ENCODE measurements at places on chromosomes 2 and 18.
A peak's percentile ranks its signal among the peaks of the same experiment; 100 is the strongest.

DNA sequence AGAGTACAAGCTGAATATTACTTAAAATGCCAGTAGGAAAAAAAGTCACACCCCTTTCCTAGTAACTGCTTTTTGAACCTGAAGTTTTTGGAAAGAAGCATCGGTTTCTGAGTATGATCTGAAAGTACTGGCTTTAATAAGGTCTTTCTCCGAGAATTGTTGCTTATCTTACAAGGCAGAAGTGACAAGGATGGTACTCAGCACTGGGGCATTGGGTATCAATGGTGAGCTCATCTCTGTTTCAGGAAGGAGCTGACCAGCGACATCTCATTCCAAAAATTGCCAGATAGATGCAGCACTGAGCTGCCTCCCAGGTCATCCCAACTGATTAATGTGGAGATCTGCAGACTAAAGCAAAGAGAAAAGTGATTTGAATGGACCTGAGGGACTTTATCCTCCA is 85.4 kb downstream of the FMNL2 start:
- DNase-seq, result no peak

- no peak for DNase-seq
These were observed 11.1 kb downstream of the NR4A2 start for GRCh38 chr2:156321243-156321904.

- no peak for DNase-seq
These were observed 75.7 kb downstream of the DOCK10 start for GRCh38 chr2:224966613-224967012.

DNA sequence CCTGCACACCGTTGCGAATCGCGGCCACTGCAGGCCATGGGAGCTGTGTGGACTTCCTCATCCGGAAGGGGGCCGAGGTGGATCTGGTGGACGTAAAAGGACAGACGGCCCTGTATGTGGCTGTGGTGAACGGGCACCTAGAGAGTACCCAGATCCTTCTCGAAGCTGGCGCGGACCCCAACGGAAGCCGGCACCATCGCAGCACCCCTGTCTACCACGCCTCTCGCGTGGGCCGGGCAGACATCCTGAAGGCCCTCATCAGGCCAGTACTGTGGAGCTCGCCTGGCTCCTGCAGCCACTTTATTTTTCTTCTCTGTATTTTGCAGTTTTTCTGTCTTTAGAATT is 9.0 kb downstream of the ASB1 start:
- DNase-seq, result no peak

- DNase-seq, result no peak
These were observed 769 bp downstream of the ATF2 start for GRCh38 chr2:175167076-175167791.

DNA sequence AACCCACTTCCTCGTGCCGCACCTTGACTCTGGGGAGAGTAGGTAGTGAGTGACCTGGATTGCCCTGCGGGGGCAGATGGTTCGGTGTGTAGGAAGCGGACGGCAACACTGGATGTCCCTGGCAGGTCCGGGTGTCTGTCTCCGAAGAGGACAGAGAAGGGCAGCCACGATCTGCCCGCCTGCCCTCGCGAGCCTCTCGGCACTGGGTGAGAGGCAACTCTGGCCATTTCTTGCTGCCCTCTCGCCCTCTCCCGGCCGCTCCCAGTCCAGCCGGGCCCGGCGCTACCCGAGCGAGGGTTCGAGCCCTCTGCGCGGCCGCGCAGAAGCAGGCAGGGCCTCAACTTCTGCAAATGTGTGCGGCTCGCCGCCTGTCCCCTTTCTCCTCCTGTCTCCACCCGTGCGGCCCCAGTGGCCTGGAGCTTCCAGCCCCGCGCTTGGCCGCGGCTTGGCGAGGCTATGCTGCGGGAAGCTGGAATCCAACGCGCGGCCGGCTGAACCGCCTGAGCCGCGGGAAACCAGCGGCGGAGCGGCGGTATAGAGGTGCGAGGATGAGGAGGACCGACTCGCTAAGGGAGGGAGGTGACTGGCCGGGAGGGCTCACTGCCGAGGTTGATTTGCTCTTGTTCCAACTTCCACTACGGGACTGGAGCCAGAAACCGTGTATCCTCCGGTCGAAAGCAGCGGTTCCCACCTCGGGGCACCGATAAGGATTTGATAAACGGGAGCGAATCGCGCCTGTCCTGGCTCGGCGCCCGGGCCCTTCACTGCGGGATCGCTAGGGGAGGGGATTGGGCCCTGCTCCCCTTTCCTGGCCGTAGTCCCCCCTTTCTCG is 1.5 kb downstream of the EPAS1 start:
- peak; percentile 21 for DNase-seq

DNA sequence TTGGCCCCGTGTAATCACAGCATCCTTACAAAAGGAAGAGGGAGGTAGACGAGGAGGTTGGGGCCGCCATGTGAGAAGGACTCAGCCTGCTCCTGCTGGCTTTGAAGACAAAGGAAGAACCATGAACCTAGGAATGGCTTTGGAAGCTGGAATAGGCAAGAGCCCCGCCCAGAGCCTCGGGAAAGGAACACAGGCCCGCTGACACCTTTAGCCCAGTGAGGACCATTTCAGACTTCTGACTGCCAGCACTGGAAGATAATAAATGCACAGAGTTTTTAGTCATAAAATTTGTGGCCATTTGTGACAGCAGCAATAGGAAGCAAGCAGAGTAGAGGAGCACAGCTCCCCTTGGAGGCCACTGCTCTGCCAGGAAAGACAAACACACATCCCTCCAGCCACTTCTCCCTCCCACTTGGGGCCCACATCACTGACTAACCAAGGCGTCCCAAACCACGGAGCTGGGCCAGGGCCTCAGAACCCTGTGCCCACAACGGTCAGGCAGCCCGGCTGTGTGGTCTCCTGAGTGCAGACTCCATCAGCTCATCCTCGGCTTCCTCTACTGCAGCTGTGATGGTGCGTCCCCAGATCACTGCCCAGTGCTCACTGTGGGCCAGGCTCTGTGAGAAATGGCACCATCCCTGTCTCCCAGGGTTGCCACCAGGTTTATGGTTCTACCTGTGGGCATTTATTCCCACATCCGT is 39.7 kb downstream of the TFCP2L1 start:
- no peak for DNase-seq

DNA sequence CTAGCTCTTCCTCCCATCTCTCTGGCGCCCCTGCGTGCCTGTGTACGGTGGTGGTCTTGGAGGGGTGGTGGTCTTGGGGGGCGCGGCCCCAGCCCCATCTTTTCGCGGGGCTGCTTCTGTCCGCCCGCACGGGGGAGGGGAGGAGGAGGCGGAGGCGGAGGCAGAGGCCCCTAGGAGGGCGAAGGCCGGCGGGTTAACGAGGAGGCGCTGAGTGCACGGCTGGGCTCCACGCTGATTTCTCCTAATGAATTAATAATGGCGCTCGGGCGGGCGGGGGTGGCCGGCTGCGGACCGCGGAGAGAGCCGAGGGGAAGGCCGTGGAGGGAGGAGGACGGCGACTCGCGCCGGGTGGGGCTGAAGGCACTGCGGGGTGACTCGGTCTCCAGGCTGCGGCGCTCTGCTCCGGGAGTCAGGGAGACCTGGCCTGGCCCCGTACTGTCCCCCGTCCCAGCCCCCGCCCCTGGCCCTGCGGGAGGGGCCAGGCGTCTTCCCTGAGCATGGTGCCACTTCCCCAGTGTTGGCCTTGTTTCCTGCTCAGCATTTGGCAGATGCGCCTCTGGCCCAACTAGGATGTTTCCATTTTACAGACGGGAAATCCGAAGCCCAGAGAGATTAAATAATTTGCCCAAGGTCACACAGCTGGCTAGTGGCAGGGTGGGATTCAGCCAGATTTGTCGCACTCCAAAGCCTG is 6.0 kb downstream of the GAREM2 start:
- no peak for DNase-seq

DNA sequence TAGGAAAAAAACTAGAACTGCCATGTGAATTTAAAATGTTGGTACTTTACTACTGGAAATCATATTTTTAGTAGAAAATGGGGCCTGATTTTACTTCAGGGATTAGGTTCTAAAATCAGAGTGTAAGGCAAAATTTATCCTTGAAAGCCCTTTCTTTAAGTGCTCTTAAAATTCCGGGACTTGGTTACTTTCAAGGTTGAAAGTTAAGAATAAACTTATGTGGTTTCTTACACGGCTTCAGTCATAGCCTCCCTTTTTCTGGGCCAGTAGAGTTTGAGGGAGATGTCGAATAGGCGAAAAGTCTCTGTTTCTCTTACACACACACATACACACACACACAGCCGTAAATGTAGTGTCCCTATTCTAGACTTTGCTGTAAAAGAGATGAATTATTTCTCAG is 13.1 kb downstream of the KCNE4 start:
- DNase-seq, result no peak

DNA sequence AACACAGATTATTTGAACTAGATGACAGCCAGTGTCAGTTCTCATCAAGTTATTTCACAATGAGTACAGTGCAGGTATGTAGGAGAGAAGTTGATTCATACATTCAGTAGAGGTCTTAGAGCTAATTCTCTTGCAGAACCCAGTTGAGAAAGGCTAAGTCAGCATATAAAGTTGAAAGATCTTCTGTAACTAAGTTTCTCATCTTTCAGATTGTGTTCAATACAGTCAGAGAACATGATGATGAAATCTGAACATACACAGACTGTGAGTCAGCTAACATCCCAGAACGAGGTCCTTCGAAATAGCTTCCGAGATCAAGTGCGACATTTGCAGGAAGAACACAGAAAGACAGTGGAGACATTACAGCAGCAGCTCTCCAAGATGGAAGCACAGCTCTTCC is 41.9 kb upstream of the LIMS1 start:
- DNase-seq, result no peak

DNA sequence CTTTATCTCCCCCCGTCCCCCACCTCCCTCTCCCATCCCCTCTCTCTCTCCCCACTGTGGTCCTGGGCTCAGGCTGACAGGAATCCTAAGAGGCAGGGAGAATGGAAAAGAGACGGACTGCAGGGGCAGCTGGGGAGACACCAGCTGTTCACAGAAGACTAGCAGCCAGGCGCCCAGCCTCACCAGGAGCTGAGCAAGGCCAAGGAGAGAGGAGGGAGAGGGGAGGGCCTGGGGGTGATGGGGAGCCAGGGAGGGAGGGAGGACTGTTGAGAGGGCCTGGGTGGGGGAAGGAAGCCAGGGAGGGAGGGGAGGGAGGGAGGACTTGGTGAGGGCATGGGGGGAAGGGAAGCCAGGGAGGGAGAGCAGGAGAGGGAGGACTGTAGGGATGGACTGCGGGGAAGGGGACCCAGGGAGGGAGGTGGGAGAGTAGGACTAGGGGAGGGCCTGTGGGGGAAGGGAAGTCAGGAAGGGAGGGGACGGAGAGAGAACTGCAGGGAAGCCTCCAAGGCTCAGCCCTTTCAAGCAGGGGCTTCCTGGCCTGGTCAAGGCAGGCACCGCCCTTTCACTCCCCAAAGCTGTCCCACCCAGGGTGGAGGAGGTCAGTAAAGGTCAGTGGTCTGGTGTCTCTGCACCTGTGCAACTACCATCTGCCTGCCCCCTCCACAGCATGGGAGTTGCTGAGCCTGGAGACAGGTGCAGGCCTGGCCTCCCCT is 517.7 kb upstream of the MYT1L start:
- DNase-seq, result no peak

DNA sequence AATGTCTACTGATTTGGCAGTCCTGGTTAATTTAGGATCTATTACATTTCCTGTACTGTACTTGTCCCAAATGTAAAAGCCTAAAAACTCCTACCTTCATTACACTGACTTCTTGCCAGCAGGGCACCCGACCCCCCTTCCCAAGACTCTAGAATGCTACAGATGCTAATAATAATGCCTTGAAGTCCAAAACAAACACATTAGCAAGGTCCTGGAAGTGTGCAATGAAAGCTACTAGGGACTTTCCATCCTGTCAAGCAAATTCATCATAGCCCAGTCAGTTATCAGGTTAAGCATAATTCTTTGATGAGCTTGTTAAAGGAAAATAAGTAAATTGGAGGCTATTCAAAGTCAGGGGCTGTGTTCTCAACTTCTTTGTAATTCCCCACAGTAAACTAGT is 115.3 kb upstream of the RBBP8 start:
- DNase-seq, result no peak

- no peak for DNase-seq
These were observed 107.7 kb downstream of the ICA1L start for GRCh38 chr2:202763916-202764315.

DNA sequence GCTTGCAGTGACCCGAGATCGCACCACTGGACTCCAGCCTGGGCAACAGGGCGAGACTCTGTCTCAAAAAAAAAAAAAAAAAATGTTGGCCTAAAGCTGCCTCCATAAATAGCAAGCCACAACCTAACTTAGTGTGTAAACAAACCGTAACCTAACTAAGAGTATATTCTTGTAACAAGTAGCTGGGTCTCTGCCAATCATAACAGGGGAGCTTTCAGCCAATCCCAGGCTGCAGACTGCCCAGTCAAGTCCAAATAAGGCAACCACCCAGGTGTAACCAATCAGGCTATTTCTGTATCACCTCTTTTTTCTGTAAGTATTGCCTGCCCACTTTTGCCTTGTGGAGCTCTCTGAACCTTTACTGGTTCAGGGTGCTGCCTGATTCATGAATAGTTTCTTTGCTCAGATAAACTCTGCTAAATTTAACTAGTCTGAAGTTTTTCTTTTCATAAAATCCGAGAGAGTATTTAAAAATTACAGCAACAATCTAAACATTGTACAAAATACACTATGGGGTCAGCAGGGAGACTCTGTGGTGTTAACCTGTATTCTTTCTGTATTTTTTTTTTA is 4.5 kb downstream of the PSTPIP2 start:
- no peak for DNase-seq

DNA sequence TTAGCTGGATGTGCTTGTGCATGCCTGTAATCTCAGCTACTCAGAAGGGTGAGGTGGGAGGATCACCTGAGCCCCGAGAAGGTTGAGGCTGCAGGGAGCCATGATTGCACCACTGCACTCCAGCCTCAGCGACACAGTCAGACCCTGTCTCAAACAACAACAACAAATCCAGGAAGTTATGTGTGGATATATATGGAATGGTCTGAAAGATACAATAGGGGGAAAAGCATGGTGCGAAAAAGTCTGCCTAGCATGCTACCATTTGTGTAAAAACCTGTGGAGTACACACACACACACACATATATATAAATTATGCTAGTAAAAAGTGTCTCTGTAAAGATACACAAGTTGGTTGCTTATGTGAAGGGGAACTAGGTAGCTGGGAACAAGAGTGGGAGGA is 6.9 kb upstream of the HOXD1 start:
- no peak for DNase-seq

DNA sequence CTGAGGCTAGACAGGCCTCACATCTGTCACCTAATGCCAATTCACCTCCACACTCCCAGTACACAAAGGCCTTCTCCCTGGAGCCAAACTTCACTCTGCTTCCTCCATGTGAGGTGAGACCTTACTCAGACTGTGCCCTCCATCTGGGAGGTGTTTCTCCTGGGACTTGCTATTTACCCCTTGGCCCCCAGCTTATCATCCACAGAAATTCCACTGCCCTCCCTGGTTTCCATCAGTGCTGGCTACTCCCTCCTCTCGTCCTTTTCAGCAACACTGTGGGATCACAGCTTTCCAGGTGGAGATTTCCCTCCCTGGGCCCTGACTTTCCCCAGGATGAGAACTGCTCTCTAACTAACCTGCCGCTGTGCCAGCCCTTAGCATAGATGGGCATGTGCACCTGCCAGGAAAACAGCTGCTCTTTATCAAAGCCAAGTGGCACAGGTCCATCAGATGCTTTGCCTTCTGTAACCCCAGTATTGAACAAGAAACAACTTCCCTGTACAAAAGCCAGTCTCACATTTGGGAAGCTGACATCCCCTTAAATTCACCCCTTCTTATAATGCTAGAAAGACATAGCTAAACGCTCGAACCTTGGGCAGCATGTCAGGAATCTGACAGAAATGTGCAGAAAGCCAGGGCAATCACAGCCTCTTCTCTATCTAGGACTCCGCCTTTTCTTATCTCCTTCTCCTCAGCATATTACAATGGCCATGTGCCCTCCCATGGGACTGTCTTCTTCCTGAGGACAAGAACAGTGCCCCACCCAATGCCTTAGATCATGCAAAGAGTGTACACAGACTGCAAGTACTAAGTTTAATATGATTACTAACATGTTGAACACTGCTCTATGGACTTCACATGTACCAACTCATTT is 535.5 kb upstream of the ID2 start:
- DNase-seq, result no peak
